ENCODE measurements at places on chromosomes 4 and X.

DNA sequence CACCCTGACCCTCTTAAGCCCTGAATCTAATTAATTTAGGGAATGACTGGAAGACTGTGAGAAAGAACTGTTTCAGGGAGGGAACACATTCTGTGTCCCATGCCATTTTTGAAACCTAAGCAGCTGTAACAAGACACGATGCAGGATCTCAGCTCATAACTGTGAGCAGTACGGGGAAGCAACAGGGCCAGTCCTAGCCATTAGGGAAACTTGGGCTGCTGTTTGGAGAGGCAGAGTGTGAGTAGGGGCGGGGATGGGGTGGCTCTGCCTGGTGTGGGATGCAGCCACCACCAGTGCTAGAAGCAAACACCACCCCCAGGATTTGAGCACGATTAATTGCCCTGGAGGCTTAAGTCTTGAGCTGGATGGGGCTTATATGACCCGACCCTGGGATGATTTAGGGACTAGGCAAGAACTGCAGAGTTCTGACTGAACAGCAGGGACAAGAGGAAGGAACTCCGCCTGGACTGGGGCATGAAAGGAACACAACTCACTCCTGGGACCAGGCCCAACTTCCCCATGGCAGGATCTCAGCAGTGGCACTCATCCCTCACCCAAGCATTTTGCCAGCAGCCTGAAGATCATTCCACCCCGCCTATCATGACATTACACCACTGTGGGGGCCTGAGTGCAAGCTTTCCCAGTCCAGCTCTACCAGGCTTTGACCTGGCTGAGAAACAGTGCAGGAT is 43.1 kb downstream of the ATRX start:
- no peak for DNase-seq

DNA sequence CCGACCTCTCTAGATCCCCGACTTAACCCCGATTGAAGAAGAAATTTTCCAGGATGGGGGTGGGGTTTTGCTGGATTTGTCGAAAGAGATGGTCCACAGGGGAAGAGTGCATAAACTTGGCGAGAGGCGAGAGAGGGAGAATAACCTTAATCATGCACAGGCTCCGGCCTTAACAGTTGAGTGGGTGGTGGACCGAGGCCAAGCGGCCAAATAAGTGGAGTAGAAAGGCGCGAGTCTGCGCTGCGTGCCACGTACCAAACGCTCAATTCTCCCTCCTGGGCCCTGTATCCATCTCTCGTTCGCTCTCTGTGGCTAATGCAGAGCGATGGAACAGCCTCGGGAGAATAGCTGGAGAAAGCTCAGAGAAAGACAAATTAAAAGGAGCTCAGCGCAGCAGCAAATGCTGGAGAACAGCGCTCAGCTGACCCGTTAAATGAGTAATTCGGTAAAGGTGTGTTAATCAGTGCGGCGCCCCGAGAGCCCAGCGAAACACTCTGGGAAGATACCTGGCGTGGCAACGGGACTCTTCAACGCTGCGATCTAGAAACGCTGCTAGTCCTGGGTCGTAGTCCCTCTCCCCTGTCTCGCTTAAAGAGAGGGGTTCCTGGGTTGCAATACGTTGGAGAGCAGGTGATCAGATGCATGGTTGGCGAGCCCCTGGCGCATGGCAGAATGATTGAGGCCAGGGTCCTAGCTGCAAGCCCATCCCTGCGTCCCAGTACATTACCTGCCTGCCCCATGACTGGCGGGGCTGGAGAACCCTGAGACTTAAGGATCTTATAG is 887 bp upstream of the IL1RAPL2 start:
- DNase-seq: no peak

- no peak for DNase-seq
These were observed 11.3 kb upstream of the RBMXL3 start for GRCh38 chrX:115177932-115178331.

DNA sequence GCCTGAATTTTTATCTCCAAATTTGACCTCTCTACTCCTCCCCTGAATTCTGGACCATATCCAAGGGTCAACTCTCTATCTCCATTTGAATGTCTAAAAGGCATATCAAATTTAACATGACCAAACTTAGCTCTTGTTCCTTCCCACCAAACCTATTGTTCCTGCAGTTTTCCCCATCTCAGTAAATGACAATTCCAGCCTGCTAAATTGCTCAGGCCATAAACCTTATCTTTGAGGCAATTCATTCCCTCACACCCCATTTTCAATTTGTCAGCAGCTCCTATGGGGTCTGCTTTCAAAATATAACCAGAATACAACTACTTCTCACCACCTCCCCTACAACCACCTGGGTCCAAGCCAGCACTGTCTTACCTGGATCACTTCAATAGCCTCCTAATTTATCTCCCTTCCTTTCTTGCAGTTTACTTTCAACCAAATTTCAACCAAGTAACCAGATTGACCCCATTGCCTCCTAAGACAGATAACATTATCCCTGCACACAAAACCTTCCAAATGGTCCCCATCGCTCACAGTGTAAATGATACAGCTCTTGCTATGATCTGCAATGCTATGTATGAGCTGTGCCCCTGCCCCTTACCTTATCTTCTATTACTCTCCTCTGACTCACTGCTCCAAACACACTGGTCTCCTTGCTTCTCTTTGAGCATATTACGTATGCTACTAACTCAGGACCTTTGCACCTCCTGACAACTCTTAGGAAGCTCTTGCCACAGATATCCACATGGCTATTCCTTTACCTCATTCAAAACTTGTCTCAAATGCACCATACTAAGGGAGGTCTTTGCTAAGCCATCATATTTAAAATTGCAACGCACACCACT is 66.0 kb downstream of the CAMK2D start:
- no peak for DNase-seq

DNA sequence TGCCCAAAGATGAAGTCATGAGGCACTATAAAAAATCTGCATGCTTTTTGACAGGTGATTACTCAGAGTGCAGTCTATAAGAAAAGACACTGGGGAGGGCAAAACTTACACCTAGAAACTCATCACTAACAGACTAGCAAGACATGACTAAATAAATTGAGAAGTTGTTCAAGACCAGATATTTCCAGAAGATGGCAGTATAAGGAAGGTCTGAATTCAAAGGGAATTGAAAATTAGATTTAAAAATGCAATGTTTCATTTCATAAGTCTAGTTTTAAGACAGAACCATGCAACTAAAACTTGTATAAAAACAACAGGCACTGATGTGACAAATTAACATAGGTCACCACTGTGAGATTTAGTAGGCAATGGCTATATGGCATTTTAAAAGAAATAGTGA is 232.5 kb upstream of the POF1B start:
- peak; percentile 3 for DNase-seq

DNA sequence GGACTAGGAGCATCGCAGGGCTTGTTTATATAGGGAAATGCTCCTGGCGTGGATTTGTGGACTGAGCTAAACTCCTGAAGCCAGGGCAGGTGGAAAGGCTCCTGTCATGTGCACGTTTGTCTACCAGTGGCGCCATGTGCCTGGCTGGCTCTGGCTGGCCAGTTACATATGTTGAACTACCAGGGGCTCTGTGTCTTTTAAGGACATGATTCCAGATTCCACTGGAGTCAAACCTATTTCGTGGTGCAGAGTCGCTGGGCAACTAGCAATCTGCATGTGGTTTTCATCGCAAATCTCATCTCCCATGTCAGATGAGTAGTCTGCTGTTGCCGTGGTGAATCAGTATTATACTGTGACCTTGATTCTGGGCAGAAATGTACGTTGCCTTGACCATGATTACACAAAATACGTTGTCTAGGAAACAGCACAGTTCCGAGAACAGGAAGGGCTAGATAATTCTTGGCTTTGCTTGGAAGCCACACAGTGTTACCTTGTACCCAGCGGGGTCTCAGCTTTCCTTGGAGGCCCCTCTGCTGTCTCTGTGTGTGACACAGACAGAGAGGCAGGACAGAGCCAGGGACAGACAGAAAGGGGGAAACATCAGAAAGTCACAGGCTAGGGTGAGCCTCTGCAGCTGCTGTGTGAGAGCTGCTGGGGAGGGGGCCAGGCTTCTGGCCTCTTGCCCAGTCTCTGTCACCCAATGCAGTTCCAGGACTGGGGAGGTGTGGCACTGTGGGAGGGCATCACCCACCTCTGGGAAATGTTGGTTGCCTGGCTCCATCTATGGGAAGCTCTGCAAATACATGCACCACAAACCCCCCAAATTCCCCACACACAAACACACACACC is 19.2 kb downstream of the PNMA6E start:
- DNase-seq: peak; percentile 11

DNA sequence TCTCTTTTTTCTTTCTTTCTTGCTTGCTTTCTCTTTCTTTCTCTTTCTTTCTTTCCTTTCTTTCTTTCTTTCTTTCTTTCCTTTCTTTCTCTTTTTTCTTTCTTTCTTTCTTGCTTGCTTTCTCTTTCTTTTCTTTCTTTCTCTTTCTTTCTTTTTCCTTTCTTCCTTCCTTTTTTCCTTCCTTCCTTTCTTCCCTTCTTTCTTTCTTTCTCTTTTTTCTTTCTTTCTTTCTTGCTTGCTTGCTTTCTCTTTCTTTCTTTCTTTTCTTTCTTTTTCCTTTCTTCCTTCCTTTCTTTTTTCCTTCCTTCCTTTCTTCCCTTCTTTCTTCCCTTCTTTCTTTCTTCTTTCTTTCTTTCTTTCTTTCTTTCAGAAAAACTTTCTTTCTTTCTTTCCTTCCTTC is 108.1 kb upstream of the SHOX start:
- no peak for DNase-seq
